ENCODE measurements at places on chromosomes 3 and 15. TPM values are rescaled to one million over a fixed set of nuclear protein-coding genes. Genes with fewer than 3 reads are reported as not detected.

- DNase-seq: no peak
- H3K27me3 ChIP-seq: no peaks in the 10 kb centered on the region
- no peak overlapping the region for H3K27ac ChIP-seq
- peaks cover 8% of the 10 kb centered on the region for H3K4me1 ChIP-seq
- no peak overlapping the region for H3K4me3 ChIP-seq
Observed at GRCh38 chr3:25584011-25584789, 80.5 kb downstream of the TOP2B start.

DNA sequence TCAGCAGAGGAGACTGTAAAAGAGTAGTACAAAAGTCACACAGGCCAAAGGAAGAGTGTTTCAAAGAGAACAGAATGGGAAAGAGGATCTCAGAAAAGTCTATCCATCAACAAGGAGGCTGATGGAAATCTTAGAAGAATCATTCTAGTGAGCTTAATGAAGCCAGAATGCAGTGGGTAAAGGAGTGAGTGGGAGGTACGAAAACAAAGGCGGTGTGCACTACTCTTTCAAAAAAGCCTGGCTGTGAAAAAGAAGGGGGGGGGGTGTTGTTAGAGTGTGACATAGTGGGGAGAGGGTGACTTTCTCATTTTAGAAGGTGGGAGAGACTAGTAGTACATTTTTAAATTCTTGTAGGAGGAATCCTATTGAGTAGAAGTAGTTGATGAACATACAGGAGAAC, 11.7 kb downstream of the PAQR9 start:
- no peak for DNase-seq
- no peak overlapping the region for H3K27ac ChIP-seq
- H3K4me1 ChIP-seq: no peaks in the 10 kb centered on the region
- H3K36me3 ChIP-seq: no peaks in the 10 kb centered on the region

DNA sequence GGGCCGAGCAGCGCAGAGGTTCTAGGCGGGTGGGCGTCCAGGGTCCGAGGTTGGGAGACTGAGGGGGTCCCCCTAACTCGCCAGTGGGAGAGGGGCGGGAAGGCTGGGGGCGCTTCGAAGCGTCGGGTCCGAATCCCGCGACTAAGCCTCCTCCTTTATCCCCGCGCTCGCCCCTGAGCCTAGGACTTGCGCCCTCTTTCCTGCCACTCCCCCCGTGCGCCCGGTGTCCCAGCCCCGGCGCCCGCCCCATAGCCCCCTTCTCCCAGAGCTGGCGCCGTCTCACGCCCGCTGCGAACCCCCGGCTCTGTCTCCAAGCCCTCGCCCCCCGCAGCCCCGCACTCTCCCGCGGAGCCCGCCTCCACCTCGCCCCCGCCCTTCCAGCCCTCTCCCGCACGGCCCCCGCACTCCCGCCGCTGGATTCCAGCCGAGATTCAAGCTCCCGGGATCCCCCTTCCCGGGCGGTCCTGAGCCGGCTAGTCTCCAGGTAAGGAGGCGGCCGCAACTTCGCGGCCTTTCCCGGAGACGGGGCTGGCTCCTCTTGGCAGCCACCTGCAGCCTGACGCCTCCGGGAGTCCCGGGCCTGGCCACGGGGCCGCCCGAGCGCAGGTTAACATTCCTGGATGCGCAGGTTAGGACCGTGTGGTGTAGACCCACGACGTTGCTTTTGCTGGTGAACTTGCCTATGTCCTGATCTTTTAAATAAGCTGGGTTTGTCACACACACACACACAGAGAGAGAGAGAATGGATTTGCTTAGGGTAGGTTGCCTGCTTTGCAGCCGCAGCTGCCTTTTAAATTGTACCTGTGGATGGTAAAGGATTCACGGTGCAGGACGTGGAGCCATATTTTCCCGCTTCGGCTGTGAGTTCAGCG, 563 bp downstream of the PXYLP1 start:
- H3K4me1 ChIP-seq: peaks cover 6% of the 10 kb centered on the region
- H3K4me3 ChIP-seq: peak overlapping the region; percentile 71
- peak overlapping the region; percentile 85 for H3K27ac ChIP-seq
- DNase-seq: peak; percentile 69
- no peaks in the 10 kb centered on the region for H3K27me3 ChIP-seq
- H3K36me3 ChIP-seq: no peaks in the 10 kb centered on the region

DNA sequence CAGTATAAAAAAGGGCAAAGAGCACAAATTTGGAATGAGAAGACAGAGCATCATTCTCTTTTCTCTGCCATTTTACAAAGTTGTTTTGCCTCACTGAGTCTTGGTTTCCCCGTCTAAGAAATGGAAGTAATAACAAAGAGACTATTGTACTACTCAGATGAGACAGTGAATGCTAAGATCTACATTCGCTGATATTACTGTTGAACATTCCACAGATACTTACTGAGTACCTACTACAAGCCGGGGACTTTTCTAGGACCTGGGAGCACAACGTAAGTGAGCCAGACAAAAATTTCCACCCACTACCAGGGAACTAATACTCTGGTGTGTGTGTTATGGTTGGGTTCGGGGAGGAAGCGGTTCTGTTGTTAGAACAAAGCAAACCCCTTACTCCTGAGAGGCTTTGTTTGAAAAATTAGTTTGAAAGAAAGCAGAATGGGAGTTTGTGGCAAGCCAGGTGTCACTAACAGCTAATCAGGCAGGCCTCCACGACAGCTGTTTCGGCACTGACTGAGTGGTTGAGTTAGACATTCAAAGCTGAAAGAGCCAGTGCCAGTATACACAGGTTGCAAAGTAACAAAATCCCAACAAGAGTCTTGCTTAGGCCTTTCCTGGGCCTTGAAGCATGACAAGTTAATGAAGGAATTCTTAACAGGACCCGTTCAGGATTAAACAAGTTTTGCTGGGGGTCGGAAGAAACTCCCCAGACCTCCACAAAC, 458.3 kb downstream of the EDEM1 start:
- DNase-seq: no peak
- no peak overlapping the region for H3K4me3 ChIP-seq
- H3K36me3 ChIP-seq: no peaks in the 10 kb centered on the region
- H3K4me1 ChIP-seq: no peaks in the 10 kb centered on the region
- no peaks in the 10 kb centered on the region for H3K27me3 ChIP-seq
- no peak overlapping the region for H3K27ac ChIP-seq

- H3K4me3 ChIP-seq: no peak overlapping the region
- no peaks in the 10 kb centered on the region for H3K27me3 ChIP-seq
- no peaks in the 10 kb centered on the region for H3K36me3 ChIP-seq
Observed at GRCh38 chr15:25244731-25245585, 193.9 kb downstream of the UBE3A start.

GRCh38 chr3:184241447-184242296, 7.1 kb downstream of the ALG3 start:
- no peaks in the 10 kb centered on the region for H3K27me3 ChIP-seq
- H3K4me1 ChIP-seq: peaks cover 9% of the 10 kb centered on the region
- no peak overlapping the region for H3K27ac ChIP-seq
- peak; percentile 88 for DNase-seq
- H3K4me3 ChIP-seq: no peak overlapping the region

DNA sequence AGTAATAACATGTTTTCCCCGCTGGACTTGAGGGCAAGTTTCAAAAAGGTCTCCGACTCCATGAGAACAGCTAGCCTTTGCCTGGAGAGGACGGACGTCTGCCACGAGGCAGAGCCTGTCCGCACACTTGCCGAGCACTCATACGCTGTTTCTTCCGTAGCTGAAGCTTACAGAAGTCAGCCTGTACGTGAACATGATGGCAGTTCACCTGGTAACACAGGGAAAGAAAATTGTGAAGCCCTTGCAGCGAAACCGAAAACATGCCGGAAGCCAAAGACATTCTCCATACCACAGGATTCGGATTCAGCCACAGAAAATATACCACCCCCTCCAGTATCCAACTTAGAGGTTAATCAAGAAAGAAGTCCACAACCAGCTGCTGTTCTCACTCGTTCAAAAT, 43.9 kb upstream of the RASA2 start:
- peak overlapping the region; percentile 25 for H3K27ac ChIP-seq
- no peak for DNase-seq
- no peak overlapping the region for H3K4me3 ChIP-seq
- H3K27me3 ChIP-seq: no peaks in the 10 kb centered on the region
- peaks cover 31% of the 10 kb centered on the region for H3K36me3 ChIP-seq

DNA sequence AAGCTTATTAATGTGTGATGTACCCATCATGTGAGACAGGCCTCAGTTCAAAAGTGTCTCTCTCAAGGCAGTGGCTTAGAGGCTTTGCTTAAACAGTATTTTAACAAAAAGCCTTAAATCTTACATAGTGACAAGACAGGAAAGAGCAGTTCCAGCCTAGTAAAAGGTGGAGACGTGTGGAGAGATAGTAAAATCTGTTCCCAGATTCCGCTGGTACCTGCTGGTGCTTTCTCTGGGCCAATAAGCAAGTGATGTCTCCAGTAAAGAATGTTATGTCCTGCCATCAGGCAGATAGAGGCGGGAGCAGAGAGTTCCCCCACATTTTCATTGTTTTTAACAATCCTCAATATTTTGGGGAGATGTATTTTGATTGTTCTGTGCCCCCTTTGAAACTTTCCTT, 135.0 kb downstream of the VPS8 start:
- H3K36me3 ChIP-seq: no peaks in the 10 kb centered on the region
- no peak for DNase-seq
- no peaks in the 10 kb centered on the region for H3K4me1 ChIP-seq
- H3K27me3 ChIP-seq: no peaks in the 10 kb centered on the region

DNA sequence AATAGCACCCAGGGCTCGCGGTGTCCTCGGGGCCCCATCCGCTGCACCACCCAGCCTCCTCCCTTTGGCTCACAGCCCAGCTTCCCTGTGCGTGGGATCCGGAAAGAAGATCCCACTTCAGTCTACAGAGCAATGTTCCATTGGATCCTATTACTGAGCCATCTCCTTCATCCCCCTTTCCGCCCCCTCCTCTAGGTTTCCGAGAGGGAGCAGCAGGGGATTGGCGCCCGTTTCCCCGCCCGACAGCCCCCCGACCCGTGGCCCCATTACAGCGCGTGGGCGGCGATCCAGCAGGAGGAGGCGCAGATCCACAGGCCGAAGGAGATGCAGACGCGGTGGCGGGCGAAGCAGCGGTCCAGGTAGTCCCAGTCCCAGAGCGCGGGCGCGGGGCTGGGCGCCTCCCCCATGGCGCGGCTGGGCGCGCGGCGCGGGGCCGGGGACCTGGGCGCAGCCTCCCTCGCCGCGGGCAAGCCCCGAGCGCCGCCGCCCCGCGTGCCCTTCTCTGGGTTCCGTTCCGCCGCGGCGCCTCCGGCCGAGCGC, 340 bp downstream of the TMEM44 start:
- H3K27ac ChIP-seq: peak overlapping the region; percentile 37
- H3K4me1 ChIP-seq: no peaks in the 10 kb centered on the region
- peak overlapping the region; percentile 63 for H3K4me3 ChIP-seq

The SNTN gene
- total RNA-seq: not detected

- no peaks in the 10 kb centered on the region for H3K4me1 ChIP-seq
- DNase-seq: no peak
- no peak overlapping the region for H3K27ac ChIP-seq
- H3K36me3 ChIP-seq: no peaks in the 10 kb centered on the region
- no peaks in the 10 kb centered on the region for H3K27me3 ChIP-seq
Observed at GRCh38 chr3:102447272-102447671, 12.5 kb downstream of the ZPLD1 start.

- no peaks in the 10 kb centered on the region for H3K4me1 ChIP-seq
- no peak overlapping the region for H3K4me3 ChIP-seq
- no peaks in the 10 kb centered on the region for H3K27me3 ChIP-seq
Observed at GRCh38 chr3:20669675-20670074, 483.7 kb upstream of the SGO1 start.

The CACNA2D2 gene
- total RNA-seq: 0.39 TPM

DNA sequence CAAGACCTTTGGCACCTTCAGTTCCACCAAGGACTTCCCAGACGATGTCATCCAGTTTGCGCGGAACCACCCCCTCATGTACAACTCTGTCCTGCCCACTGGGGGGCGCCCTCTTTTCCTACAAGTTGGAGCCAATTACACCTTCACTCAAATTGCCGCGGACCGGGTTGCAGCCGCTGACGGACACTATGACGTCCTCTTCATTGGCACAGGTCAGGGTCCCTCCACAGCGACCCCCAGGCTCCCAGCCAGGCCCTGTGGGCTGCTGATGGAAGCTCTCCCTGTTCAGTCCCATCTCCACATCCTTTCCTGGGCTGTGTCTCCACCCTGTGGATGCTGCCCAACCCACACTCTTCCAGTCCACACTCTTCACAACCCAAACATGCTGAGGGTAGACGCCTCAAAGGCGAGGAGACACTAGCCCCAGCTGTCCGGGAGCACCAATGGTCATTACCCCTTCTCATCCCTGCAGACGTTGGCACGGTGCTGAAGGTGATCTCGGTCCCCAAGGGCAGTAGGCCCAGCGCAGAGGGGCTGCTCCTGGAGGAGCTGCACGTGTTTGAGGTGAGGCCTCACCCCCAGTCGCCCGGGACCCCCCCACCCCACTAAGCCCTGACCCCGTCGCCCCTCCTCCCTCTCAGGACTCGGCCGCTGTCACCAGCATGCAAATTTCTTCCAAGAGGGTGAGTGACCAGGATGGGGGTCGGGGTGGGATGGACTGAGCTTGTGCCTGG, 4.3 kb upstream of the LSMEM2 start:
- no peaks in the 10 kb centered on the region for H3K36me3 ChIP-seq
- no peaks in the 10 kb centered on the region for H3K4me1 ChIP-seq
- H3K27ac ChIP-seq: no peak overlapping the region
- no peaks in the 10 kb centered on the region for H3K27me3 ChIP-seq

GRCh38 chr3:73556520-73557372, 68.0 kb downstream of the PDZRN3 start:
- no peaks in the 10 kb centered on the region for H3K36me3 ChIP-seq
- no peak for DNase-seq
- H3K27me3 ChIP-seq: no peaks in the 10 kb centered on the region
- no peak overlapping the region for H3K4me3 ChIP-seq
- no peaks in the 10 kb centered on the region for H3K4me1 ChIP-seq
- no peak overlapping the region for H3K27ac ChIP-seq

DNA sequence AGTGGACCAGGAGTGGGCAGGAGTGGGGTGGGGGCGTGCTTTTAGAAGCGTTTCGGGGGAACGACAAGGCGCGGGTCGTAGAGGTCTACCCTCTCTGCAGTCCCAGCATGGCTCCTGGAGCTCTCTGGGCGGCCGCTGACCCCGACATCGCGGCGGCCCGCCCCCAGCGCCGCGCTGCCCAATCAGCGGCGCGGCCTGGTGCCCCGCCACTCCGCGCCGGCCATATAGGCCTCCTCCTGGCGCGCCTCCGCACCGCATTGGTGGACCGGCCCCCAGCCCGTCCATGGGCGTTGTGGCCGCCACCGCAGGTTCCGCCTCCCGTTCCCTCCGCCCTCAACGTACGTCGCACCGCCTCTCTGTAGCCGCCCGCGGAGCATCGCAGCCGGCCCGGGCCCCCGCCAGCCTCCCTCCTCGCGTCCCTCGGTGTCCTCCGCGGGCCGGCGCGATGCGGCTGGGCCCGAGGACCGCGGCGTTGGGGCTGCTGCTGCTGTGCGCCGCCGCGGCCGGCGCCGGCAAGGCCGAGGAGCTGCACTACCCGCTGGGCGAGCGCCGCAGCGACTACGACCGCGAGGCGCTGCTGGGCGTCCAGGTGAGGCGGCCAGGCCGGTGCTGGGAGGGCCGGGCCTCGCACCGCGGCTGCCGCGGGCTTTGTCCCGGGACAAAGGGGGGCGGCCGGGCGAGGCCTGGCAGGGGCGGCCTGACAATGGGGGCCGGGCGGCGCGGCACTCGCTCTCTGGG, at the start of gene RCN2:
Gene RCN2 (plus strand): TSS at position 353 of the 738 bp plus-strand sequence. CDS start 93 bp downstream, at position 446.
- H3K27me3 ChIP-seq: no peaks in the 10 kb centered on the region
- no peaks in the 10 kb centered on the region for H3K36me3 ChIP-seq
- H3K4me1 ChIP-seq: no peaks in the 10 kb centered on the region

GRCh38 chr15:40420793-40421192, 15.2 kb downstream of the IVD start:
- H3K4me1 ChIP-seq: no peaks in the 10 kb centered on the region
- no peak overlapping the region for H3K4me3 ChIP-seq
- no peaks in the 10 kb centered on the region for H3K27me3 ChIP-seq
- H3K36me3 ChIP-seq: no peaks in the 10 kb centered on the region
- peak; percentile 84 for DNase-seq
